ENCODE measurements at places on chromosomes 7 and 10.

GRCh38 chr7:25093268-25093826, 31.7 kb downstream of the CYCS start:
- ATAC-seq: peak; percentile 85

- peak; percentile 76 for ATAC-seq
Measured at GRCh38 chr10:34666008-34666704, 148.9 kb downstream of the PARD3 start.

GRCh38 chr7:102447311-102447710, 13.9 kb downstream of the ORAI2 start:
- ATAC-seq: no peak

DNA sequence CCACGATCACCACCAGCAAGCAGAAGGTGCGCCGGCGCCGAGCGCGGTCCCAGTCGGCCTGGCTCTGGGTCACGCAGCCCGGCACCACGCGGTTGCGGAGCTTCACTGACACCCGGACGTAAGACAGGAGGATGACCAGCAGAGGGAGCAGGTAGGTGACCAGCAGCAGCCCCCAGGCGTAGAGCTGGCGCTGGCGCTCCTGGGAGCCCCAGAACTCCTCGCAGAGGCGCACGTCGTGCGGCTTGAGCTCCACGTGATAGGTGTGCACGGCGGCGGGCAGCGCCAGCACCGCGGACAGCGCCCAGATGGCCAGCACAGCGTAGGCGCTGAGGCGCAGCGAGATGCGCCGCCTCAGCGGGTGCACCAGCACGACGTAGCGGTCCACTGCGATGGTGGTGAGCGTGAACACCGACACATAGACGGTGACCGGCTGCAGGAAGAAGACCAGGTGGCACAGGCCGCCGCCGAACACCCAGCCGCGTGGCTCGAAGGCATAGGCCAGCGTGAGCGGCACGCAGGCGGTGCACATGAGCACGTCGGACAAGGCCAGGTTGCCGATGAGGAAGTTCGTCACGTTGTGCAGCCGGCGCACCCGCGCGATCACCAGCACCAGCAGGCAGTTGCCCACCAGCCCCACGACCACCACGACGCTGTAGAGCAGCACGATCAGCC, 920 bp downstream of the PRLHR start:
- peak; percentile 87 for ATAC-seq

- ATAC-seq: no peak
Measured at GRCh38 chr7:31211281-31211680, 129.2 kb downstream of the NEUROD6 start.

DNA sequence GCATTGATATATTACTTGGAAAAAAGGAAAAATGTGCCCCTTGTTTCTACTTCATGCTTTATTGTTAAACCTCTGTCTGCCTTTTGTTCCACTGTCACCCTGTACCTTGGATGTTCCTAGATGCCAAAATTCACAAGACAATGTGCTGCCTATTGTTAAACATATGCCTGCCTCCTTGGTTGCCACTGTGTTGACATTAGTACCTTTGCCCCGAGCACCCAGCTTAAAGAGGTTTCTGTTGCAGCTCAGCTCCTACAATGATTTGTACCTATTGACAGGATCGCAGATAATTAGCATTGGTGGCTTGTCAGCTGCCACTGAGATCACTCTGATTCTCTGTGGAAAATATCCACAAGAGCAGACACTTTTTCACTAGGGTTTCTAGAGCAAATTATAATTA, 188.0 kb downstream of the KCND2 start:
- ATAC-seq: no peak

- ATAC-seq: no peak
Measured at GRCh38 chr10:8182806-8183205, 128.3 kb downstream of the GATA3 start.
